HepG2 (cell line): ENCODE measurements at places on chromosomes 6 and 20.

DNA sequence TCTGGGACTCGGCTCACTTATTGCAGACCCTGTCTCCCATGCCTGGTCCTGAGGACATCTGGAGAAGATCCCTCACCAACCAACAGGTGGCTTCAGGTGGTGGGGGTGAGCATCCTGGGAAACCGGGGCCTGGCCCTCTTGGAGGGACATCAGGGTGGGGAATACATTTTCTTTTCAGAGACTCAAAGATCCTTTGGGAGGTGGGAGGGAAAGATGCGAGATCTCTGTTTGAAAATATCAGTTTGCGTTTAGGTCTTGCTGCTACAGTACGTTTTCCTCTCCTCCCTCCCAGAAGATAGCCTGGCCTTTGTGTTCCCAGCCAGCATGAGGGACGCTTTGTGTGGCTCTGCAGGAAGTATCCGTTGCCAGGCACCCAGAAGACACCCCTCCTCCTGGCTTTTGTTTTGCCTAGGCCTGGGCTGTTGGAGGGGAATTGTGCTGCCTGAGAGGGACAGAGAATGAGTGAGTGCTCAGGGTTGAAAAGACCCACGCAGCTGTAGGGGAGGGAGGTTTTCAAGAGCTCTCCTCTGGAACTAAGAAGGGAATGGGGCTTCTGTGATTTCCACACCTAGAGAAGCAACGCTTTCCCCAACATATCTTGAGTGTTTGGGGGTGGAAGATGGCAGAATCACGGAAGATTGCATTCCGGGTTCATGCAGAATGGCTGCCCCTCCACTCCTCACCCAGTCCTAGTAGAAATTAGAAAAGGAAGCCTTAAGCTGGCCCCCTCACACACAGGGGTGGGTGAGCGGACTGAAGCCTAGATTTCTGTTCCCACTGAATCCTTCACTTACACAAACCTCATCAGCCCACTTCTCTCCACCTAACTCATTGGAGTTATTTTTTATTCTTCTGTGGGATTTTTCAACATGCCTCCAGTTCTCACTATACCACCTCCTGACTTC, 22.0 kb upstream of the SLC2A12 start:
- peak; percentile 9 for DNase-seq

- no peak for DNase-seq
Measured at GRCh38 chr6:169579407-169580111, 122.3 kb downstream of the WDR27 start.

DNA sequence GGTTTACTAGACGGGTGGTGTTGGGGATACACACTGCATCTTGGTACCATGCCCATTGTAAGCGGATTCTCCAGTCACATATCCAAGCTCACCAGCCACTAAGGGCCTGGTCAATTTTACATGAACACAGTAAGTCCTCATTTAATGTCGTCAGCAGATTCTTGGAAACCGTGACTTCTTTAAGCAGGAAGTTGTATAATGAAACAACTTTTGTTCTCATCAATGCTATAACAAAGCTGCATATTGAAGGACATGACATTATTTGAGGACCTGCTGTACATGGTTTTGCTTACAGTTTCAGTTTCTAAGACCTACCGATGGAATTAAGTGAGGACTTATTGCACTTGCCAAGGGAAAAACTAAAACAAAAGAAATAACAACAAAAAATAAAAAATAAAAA, 295.6 kb downstream of the SYNE1 start:
- no peak for DNase-seq

- DNase-seq, result no peak
Measured at GRCh38 chr20:52011093-52011492, 180.5 kb downstream of the ZFP64 start.

GRCh38 chr6:45645302-45645701, 267.6 kb upstream of the SUPT3H start:
- DNase-seq, result no peak
